HT1080 (cell line): ENCODE measurements at places on chromosomes 6 and 20. TPM values are rescaled to one million over a fixed set of nuclear protein-coding genes. Genes with fewer than 3 reads are reported as not detected.
A peak's percentile ranks its signal among the peaks of the same experiment; 100 is the strongest.

- no peak for DNase-seq
These were observed 212.5 kb downstream of the UTRN start for GRCh38 chr6:144497650-144498049.

- DNase-seq = no peak
These were observed 9.8 kb upstream of the TPBG start for GRCh38 chr6:82353848-82354247.

DNA sequence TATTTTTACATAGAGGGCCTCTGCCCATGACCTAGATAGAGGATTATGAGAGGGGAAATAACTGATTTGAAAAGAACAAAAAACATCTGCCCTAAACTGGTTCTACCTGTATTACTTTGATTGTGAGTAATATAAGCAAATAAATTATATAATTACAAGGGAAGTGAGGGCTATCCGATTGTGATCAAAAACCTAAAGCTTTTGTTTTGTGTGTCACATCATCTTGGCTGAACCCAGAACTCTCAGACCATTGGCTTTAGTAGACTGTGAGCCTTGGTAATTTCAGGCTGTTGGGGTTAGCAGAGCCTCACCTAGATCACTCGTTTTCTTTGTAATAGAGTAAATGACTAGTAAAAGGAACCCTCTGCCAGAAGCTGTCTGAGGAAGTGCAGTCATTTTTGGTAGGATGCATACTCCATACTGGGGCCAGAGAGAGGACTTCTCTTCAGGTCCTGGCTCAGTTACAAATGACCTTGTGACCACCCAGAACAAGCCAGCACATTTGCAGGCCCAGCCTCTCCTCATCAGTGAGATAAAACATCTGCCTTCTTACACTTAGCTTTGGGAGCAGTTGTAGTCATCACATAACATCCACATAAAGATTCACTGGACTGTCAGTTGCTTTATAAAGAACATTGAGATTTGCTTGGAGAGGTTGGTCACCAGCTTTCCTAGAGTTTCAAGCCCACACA is 13.5 kb downstream of the STK35 start:
- no peak for DNase-seq

DNA sequence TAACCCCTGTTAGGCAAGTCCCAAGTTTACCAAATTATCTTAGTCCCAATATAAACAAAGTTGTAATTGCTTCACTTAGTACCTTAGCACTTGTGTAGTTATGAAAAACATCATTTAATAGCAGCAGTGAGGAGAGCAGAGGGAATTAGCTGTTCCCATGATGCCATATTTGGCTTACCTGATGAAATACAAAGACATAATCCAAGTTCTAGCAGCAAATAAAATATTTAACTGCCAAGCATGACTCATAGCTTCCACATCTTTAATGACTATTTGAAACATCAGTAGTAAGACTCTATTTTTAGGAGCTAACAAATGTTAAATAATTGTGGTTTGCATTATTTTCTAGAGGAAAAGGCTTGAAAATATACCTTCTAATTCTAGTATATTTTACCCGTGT is 94.0 kb upstream of the MCHR2 start:
- DNase-seq = peak; percentile 33

DNA sequence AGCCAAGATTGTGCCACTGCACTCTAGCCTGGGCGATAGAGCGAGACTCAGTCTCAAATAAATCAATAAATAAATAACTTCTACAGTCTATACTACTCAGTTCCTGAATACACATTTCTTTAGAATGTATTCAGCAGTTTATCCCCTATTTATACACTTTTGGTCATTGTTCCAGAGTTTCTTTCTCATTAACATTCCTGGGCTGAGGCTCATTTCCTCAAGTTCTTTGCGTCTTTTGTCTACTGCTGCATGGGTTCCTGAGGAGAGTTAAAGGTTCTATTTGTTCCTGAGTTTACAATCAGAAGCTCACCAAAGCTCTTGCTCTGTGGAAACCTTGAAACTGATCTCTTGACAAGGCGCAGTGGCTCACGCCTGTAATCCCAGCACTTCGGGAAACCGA is 37.7 kb upstream of the SASH1 start:
- DNase-seq = peak; percentile 68

DNA sequence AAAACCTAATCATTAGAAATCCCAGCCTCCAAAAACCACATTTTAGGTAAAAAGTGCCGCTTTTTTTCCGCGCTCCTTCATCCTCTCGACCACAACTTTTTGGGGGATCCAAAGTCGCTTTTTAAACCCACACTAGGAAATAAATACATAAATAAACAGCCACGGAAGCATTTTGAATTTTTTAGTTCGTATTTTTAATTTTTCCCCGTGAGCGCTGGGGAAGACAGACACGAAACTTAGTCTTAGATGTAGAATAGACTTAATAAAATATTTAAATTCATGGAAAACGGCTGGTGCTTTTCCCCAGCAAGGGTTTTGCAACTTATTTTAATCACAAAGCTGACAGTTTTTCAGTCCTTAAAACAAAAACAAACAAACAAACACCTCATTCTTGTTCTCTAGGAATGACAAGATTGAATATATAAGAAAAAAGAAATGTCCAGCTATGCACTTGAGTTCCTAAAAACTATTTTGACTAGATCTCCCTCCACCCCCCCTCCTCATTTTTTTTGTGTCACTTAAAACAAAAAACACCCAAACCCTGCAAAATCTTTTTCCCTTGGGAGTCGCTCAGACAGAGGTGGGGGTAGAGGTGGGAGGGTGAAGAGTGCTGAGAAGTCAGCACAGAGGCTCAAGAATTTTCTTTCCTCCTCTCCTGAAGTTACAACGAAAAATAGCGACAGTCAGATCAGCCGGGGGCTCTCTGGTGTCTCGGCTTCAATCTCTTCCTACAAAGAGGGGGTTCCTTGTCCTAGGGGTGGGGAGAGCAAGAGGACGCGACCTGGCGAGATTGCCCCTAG is 43.4 kb upstream of the SUPT3H start:
- DNase-seq = no peak

HLA-DMB gene
- 0.07 and 0.16 TPM in 2 replicates for total RNA-seq
